ENCODE measurements at places on chromosomes 16 and 17.
A peak's percentile ranks its signal among the peaks of the same experiment; 100 is the strongest.

GRCh38 chr17:64064331-64064730 is 43.9 kb upstream of the ICAM2 start:
- no peak for DNase-seq

- no peak for DNase-seq
Measured at GRCh38 chr17:20053361-20053964, 44.3 kb downstream of the SPECC1 start.

DNA sequence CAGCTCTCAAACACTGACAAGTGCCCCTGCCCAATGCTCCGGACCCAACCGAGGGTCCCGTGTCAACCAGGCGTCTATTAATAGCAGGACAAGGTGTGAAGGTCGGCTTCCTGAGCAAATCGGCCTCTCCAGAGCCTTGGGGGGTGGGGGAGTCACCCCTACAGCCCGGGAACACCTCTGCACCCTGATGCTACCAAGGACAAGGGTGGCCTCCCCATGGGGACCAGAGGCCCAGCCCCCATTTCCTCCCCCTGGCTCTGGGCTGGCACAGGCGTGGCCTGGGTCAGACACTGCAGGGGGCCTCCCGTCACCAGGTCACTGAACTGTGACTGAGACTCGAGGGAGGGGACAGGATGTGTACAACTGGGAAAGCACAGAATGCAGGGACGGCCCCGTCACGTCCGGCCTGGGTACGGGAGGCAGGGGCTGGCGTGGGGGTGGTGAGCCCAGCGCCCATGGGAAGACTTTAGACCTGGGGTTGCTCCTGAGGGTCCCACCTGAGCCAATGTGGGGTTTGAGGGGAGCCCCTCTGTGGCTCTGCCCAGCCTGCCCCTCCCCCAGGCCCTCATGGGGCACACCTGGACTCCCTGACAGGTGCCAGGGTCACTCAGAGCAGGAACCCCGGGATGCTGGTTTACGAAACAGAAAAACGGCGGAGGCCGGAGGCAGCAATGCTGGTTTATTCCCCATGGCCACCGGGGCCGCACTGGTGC is 579 bp upstream of the CYBA start:
- peak; percentile 88 for DNase-seq

DNA sequence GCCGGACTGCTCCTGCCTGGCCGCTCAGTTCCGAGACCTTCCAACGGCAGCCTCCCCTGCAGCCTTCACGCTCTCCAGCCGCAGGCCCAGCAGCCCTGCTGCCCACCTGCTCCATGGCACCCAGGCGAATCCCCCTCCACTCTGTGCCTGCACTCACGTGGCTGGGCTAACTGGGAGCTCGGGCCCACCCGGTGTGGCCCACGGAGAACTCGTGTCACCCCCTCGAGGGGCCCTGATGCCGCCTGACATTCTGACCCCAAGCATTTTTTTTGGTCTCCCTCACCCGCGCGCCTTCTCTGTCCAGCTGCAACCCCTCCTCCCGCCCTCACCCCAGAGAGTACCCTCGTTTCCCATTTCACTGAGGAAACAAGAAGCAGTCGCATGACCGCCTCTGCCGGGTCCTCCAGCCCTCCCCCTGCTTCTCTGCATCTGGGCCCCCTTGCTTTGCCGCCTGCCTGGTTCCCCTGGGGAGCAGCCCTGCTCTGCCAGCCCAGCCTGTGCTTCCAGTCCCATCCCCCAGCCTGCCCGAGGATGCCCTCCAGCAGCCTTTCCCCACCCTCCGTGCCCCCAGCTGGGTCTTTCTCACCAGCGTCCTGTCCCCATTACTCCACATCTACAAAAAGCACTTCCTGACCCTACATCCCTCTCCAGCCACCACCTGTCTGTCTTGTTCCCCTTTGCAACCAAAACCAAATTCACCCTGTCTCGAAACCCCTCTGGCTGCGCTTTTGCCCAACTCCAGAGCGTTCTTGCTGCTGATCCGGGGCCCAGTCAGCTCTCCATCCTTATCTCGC is 146.4 kb upstream of the CHMP6 start:
- peak; percentile 66 for DNase-seq

DNA sequence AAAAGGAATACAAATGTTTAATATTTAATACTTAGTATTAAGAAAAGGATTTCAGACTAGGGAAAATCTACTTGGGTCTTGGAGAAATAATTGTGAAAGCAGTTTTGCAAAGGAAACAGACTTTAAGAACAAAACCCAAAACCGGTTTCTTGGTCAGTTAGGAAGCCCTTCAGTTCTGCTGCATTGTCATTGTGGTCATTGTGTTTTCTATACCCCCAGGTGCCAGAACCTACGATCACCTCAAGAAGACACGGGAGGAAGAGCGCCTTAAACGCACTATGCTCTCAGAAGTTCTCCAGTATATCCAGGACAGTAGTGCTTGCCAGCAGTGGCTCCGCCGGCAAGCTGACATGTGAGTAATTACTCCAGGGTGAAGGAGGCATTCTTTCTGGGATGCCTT is 19.5 kb upstream of the DUSP14 start:
- DNase-seq = no peak

GRCh38 chr17:7137171-7137943 is 22.7 kb upstream of the ASGR2 start:
- no peak for DNase-seq

Measured in cardiac septum (tissue), 1 donor.